Dermis blood vessel endothelial cell (primary cell): ENCODE measurements at places on chromosomes 5 and 9. TPM values are rescaled to one million over a fixed set of nuclear protein-coding genes. Genes with fewer than 3 reads are reported as not detected.

RBM27 gene
- 26.2 and 35.7 TPM in 2 replicates for total RNA-seq

DNA sequence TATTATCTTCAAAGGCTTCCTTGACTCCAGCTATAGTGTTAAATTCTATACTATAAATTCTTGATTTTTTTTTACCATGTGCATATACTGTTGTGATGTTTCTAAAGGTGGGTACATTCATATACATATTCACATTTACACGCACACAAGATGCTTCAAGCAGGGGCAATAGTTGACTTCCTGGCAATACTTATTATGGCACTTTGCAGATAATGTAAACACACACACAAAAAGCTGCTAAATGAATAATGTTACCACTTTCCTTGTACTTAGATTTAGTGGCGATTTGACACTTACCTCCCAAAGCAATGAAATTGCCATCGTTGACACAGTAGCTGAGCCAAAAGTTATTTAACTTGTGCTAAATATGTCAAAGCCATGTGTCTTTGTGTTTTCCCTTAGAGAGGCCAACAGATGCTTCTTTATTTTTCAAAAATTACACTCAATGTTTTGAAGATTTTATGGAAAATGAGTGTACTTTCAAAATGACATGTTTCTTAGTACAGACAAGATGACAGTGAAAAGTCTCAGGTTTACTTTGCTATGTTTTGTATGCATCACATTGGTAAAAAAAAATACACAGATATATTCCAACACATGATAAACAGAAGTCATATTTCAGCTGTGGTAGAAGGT, 12.2 kb upstream of the ERAP2 start:
- no peak for DNase-seq

- DNase-seq, result peak; percentile 1
Measured at GRCh38 chr5:126100767-126101166, 322.4 kb upstream of the GRAMD2B start.

DNA sequence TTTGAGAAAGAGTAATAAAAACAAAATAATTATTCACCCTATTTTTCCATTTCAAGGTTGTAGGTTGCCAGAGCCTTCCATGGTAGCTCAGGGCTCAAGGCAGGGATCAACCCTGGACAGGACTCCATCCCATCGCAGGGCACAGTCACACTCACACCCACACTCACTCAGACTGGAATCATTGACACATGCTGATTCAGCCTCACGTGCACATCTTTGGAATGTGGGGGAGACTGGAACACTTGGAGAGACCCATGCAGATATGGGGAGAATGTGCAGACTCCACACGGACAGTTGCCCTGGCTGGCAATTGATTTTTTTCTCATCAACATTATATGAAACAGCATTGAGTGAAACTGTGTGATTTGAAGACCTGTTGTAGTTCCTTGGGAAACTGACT, 234.1 kb downstream of the ADGRV1 start:
- no peak for DNase-seq

DNA sequence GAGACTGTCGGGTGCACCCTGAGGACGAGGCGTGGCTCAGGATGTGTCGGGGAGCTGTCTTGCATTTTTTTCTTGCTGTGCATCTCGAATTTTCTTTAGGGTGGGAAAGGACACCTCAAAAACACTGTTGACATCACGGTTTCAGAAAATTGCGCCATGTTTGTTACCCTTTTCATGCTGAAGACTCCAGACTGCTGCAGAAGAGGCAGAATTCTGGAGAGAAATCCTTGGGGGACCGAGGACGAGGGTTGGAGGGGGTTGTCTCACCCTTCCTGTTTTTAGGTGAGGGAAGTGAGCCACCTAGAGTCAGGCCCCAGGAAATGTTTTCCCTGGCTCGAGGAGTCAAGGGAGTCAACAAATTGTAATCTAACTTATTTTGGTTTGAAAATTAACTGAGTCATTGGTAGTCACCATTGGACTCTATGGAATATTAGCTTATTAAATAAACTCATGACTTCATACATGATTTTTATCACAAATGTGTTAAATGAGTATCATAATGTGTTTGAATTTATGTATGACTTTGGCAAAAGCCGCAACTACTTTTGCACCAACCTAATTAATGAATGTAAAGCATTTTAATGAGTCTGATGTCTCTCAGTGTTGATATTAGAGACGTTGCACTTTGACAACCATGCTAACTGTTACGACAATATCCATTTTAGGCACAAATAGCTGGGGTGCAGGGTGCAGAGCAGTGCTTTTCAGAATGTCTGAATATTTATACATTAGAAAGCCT, 724 bp upstream of the LYSMD3 start:
- DNase-seq, result peak; percentile 84

DNA sequence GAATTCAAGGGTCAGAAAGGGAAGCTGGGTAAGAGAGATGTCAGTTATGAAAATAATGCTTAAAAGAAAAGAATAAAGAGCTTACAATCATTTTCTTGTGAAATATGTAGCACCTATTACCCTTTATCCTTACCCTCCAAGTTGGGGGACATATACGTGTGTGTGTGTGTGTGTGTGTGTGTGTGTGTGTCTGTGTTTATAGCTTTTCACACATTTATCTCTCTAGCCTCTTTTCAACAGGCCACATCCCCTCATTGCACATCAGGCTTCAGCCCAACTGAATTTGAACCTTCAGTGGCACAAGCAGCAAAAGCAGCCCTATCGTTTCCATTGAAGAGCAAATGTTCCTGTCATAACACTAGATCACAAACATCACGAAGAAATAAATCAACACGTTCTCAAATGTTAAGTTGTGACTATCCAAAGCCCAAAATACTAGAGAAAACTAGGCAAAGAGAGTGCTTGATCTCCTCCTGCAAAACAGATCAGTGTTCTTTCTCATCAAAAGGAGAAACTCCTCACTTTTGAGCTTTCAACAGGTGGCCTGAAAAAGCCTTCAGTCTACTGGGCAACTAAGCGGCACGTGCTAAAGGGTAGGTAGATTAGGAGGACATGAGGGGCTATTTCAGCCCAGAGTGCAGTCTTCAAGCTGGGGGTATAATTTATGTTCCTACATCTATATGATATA, 416.4 kb downstream of the EFNA5 start:
- DNase-seq, result no peak

DNA sequence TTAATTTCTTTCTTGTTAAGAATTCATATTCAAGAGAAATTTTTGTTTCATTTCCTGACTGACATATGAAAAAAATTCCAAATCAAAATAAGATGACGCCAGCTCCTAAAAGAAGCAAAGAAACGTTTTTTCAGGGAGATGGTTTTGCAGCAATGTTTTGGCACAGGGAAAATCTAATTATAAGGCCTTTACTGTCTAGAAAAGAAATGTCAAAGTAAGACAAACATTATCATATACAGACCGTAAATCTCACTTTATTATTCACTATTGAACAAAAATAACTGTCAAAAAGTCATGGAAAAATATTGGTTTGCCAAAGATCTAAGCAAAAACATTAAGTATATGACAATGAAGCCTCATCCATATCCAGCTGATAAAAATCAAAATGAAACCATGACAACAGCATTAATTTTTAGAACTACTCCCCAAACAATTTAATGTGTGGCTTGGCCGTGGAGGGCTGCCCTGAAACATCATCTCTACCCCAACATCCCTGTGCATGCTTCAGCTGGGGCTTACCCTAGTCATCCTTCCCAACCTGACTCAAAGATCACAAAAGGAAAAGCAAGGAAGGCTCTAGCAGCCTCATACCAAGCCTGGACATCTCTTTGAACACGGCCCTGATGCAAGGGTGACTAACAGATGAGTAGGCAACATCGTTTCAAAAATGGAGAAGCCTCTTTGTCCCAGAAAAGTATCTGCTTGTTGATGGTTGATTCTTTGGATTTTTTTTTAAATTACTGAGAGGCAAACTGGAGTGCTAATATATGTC, 95.6 kb downstream of the ARSB start:
- no peak for DNase-seq

- DNase-seq, result peak; percentile 60
Measured at GRCh38 chr9:6811436-6811835, 53.7 kb downstream of the KDM4C start.
